Right lobe of liver (tissue), 6 donors: ENCODE measurements at places on chromosomes 4 and X. TPM values are rescaled to one million over a fixed set of nuclear protein-coding genes. Genes with fewer than 3 reads are reported as not detected.

The ZAR1 gene
- total RNA-seq = not detected

DNA sequence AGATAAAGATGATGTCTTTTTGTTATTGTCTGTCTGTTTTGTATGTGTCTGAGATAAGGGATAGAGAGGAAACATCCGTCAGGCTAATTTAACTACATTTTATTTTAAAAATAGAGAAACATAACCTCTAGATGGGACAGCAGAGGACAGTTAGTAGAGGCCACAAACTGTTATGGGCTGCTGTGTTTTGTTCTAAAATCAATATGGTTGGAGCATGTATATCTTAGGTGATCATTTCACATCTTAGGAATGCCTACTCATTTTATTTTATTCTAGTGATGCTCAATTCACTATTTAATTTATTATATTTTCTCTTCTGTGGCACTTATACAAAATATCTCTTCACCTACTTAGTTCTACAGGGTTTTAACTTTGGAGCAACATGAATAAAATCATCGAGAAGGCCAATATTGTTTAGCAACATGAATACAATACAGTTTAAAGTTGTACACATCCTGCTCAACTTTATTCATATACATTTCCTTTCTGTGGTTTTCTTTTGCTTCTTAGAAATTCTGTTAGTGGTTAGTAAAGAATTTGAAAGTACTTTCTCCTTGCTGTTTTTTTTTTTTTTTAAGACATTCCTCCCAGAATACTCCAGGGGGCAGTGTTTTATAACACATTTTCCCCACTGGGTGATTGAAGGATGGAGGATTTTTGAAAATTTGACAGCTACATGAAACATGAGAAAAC, 392.9 kb downstream of the UNC5C start:
- no peak overlapping the region for H3K4me3 ChIP-seq
- no peak for DNase-seq
- no peaks in the 10 kb centered on the region for H3K27me3 ChIP-seq

DNA sequence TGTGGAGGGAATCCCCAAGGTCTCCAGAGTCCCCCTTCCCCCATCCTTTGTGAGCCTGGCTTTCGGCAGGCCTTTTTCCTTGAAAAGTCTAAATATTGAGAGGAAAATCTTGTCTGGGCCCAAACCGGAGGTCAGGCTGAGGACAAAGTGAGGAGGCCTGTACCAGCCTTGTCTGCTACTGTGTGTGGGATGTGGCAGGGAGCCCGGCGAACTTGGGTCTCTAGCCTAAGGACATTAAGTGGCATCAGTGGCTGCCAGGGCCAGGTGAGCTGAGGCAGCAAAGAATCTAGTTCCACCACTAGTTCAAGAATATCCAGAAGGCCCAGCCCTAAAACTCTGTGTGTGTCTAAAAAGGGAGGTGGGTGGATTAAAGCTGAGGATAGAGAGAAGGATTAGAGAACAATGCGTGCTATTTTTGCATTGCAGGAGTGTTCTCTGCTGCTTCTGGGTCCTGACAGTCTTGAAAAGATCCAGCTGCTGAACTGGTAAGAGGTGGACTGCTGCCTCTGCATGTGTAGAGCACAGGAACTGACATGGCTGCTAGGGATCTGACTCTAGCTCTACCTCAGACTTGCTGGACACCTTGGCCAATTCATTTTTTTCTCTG, 1.2 kb upstream of the AMER1 start:
- peak overlapping the region; percentile 83 for H3K27ac ChIP-seq
- peak overlapping the region; percentile 74 for H3K4me3 ChIP-seq
- H3K4me1 ChIP-seq = no peaks in the 10 kb centered on the region

The CXCL11 gene
- total RNA-seq = not detected

DNA sequence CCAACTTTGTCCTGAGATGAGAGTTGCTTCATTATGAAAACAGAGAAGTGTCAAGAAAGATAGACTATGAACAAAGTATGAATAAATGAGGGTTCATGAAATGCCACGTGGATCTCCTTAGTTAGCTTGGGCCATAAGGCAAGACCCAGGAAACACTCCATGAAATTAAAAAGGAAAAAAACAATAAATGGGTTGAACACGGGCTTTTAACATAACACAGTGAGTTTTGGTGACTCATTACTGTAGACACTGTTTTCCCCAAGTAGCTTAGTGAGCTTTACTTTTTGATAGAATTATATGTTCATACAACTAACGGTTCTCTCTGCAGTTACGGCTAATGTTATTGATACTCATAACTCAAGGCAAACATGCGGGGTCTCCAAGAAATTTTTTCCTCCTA, 265.0 kb downstream of the DHX15 start:
- H3K27ac ChIP-seq = no peak overlapping the region
- no peaks in the 10 kb centered on the region for H3K36me3 ChIP-seq
- no peak for DNase-seq
- no peaks in the 10 kb centered on the region for H3K27me3 ChIP-seq

The SLC2A9 gene
- 16.1 TPM for total RNA-seq

GRCh38 chr4:110165382-110166286, 32.8 kb downstream of the ELOVL6 start:
- no peak for DNase-seq
- no peak overlapping the region for H3K4me3 ChIP-seq
- no peaks in the 10 kb centered on the region for H3K27me3 ChIP-seq
- no peak overlapping the region for H3K27ac ChIP-seq
- no peaks in the 10 kb centered on the region for H3K4me1 ChIP-seq

DNA sequence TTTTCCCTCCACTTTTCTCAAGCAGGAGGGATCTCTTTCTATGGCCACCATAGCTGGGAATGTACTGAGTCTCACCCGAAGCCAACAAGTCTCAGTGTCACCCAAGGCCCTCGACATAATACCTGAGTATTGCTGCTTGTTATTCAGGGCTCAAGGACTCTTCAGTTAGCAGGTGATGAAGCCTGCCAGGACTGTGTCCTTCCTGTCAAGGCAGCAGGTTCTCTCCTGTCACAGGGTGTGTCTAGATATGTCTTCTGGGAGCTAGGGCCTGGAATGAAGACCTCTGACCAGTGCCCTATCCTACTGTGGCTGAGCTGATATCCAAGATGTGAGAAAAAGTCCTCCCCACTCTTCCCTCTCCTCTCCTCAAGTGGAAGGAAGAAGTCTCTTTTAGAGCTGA, 391.0 kb upstream of the DIPK2B start:
- no peak overlapping the region for H3K27ac ChIP-seq
- no peaks in the 10 kb centered on the region for H3K36me3 ChIP-seq
- no peaks in the 10 kb centered on the region for H3K4me1 ChIP-seq

GRCh38 chrX:44228621-44229020, 114.9 kb downstream of the EFHC2 start:
- no peak overlapping the region for H3K27ac ChIP-seq
- no peak for DNase-seq
- no peaks in the 10 kb centered on the region for H3K4me1 ChIP-seq
- no peaks in the 10 kb centered on the region for H3K36me3 ChIP-seq
- no peaks in the 10 kb centered on the region for H3K27me3 ChIP-seq

DNA sequence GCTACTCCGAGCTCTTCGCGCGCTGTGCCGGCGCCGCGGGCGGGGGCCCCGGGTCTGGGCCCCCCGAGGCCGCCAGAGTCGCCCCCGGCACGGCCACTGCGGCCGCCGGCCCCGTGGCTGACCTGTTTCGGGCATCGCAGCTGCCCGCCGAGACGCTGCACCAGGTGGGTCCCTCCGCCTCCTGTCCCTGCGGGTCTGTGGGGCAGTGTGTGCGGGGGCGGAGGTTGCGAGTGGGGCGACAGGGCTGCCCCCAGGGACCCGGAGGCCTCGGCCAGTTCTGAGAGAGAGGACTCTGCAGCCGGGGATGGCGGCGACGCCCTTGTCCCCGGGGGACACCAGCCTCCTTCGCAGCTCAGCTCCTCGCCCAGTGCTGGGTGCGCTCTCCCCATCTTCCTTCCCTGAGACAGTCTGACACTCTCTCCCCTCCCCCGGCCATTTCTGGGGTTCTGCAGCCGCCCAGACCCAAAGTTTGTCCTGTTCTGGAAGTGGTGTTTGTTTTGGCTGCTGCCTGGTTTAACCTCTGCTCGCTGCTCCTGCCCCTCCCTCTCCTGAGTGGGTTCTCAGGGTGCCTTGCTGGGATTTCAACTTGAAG, 609 bp downstream of the REPS2 start:
- no peaks in the 10 kb centered on the region for H3K4me1 ChIP-seq
- H3K36me3 ChIP-seq = no peaks in the 10 kb centered on the region
- peak overlapping the region; percentile 43 for H3K27ac ChIP-seq
- DNase-seq = peak; percentile 59
- H3K4me3 ChIP-seq = peak overlapping the region; percentile 49

DNA sequence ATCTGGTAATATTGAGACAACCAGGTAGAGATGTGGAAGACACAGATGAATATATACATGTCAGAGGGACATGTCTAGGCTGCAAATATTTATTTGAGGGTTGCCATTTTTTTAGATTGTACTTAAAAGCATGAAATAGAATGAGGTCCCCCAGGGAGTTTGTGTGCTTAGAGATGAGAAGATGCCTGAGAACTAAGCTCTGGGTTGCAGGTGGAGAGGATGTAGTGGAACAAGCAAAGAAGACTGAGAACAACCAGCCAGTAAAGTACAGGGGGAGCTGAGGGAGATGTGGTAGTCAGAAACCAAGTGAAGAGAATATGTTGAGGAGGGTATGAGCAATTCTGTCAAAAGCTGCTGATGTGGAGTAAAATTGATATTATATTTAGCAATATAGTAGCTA, 95.6 kb upstream of the UNC5C start:
- no peak for DNase-seq
- H3K36me3 ChIP-seq = no peaks in the 10 kb centered on the region
- no peaks in the 10 kb centered on the region for H3K4me1 ChIP-seq
- H3K4me3 ChIP-seq = no peak overlapping the region
- H3K27me3 ChIP-seq = no peaks in the 10 kb centered on the region

GRCh38 chrX:8988446-8988845, 45.5 kb downstream of the FAM9B start:
- H3K27me3 ChIP-seq = no peaks in the 10 kb centered on the region
- no peak overlapping the region for H3K27ac ChIP-seq
- no peak overlapping the region for H3K4me3 ChIP-seq
- peak; percentile 62 for DNase-seq
